AML-193 (cell line): ENCODE measurements at places on chromosomes 6 and 20.

DNA sequence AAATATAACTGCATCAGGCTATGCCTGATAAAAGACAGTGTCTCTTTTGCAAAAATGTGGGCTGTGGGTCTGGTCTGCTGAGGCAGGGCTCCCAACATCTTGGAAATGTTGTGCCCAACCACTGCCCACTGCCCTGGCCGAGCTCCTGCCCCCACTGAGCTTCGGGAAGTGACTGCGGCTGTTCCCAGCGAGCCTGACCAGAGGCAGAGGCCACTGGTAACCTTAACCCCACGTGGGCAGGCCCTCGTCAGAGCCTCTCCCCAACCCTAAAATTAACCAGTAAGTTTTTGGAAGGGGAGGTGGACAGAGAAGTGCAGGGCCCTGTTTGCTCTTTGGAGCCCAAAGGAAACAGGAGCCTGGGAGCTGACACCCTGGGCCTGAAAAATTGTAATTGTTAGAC is 225.9 kb downstream of the MAFB start:
- DNase-seq = no peak

GRCh38 chr6:42410861-42411260 is 40.9 kb downstream of the TRERF1 start:
- DNase-seq = no peak

- DNase-seq = no peak
Measured at GRCh38 chr6:134077301-134077700, 24.9 kb upstream of the SLC2A12 start.

- no peak for DNase-seq
Measured at GRCh38 chr6:67679566-67680296, 955.4 kb upstream of the ADGRB3 start.

DNA sequence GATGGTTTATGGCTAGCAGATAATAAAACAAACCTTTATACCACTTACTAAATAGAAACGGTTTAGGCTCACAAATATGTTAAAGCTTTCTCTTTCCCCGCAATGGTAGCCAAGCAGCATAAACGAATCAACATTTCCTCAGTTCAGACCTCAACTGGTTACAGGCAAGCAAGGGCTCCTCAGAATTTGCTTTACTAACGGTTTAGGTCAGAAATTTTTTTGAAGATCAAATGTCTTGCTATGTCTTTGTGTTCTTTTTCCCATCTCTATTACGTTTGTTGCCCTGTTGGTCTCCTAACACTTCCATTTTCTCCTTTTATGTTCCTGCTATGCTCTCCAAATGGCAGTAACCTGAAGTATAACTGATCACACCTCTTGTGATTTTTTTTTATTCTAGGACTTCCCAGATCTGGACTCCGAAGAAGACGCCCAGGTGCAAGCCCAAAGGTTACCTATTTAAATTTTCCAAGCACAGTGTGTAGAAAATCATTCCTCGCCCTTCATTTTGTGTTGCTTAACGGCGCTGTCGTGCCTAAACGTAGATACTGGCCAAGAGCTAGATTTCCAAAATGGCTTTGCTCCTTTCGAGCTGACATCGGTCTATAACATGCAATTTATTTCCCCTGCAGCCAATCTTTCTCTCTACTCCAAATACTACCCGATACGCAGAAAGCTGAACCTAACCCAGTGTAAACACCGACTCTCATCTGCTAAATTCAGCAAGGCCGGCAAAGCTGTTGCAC is 717 bp upstream of the ASF1A start:
- peak; percentile 67 for DNase-seq
